Body of pancreas (tissue), 4 donors: ENCODE measurements at places on chromosomes 1 and 21.
A peak's percentile ranks its signal among the peaks of the same experiment; 100 is the strongest.

GRCh38 chr1:4175566-4176405 lies 275.7 kb upstream of the C1orf174 start:
- no peak for DNase-seq

DNA sequence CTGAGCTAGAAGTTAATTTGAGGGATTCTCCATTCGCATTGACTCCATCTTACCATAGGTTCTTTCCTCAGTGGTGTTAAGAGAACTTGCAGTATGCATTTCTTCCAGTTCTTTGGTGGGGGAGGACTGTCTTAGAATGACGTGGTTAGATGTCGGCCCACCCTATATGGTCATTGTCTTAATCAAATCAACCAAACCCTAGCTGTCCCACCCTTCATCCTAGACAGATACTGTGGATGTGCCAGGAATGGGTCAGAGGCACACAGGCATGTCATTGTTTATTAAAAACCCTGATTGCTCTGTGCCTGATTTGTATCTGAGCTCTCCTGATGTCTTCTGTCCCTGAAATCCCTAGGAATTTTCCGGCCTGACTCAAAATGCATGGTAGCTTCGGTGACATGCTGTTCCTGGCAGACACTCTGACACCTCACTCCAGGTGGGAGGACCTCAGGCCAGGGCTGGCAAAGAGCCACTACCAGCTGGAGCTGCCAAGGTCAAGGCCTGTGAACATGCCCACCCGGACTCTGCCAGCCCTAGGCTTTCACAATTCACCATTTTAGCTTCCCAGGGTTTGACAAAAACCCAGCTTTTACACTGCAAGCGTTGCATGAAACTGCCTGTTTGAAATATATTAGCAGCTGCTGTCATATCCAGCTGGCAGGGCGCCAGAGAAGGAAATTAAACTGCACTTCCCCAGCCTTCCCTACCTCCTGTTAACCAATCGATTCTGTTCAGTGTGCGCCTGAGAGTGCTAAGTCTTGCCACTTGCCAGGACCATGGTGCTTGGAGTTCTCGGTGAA lies 134.0 kb downstream of the FAM78B start:
- DNase-seq, result peak; percentile 75

DNA sequence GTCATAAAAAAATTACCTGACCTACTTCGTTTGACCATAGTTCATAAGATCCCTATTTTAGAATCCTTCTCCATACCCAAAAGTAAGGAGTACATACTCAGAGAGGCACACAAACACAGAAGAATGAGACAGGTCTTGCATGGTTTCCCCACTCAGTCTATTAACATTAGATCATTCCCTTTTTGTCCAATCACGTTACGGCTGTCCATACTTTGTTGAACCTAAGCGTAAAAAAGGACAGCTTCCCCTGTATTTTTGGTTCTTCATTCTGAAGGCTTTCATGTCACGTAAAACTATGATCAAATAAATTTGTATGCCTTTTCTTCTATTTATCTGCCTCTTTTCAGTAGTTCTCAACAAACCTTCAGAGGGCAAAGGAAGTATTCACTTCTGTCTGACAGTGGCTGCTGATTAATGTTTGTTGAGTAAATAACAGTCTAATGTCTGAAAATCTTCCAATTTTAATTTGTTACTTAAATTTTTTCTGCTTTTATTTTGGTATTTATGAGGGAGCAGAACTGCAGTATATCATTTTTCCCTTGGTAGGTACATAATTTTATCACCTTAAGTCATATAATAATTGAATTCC lies 16.4 kb downstream of the PKN2 start:
- no peak for DNase-seq

DNA sequence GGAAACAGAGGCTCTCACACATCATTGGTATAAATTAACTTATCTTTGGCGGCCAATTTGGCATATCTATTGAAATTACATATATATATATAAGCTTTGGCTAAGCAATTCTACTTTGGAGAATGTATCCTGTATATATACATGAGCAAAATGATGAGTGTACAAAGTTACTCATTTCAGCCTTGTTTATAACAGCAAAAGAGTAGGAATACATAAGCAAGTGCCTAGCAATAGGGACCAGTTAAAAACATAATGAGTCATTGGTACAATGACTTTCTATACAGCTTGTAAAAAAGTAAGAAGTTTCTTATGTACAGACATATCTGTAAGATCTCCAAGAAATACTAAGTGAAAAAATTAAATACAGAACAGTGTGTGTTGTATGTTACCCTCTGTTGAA lies 190.8 kb downstream of the LTN1 start:
- DNase-seq, result no peak

DNA sequence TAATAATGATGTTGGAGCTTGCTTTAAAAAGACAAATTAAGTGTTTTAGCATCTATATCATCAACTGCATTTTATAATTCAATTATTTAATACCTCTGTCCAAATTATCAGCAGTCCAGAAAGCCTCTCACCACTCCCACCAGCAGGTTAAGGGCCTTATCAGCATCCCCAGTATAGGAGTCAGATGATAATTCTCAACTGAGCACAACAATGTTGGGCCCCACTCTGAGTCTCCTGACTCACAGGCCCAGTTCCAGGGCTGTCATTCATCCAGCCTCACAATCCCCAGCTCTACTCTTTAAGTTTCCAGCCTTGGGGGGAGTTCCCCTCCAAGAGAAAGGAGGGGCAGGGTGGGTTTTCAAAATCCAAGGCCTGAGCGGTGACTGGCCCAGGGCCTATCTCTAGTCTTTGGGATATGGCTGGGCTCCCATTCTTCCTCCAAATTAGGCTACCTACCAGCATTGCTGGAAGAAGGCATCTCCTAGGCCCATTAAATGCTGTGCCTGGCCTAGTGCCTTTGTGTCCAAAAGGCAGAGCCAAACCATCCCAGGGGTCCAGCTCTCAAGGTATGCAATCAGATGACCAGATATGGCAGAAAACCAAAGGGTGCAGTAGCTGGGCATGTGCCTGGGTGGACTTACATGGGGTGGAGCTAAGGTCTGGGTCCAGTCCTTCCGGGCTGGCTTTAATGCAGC lies 134.1 kb downstream of the GLUL start:
- DNase-seq, result no peak

DNA sequence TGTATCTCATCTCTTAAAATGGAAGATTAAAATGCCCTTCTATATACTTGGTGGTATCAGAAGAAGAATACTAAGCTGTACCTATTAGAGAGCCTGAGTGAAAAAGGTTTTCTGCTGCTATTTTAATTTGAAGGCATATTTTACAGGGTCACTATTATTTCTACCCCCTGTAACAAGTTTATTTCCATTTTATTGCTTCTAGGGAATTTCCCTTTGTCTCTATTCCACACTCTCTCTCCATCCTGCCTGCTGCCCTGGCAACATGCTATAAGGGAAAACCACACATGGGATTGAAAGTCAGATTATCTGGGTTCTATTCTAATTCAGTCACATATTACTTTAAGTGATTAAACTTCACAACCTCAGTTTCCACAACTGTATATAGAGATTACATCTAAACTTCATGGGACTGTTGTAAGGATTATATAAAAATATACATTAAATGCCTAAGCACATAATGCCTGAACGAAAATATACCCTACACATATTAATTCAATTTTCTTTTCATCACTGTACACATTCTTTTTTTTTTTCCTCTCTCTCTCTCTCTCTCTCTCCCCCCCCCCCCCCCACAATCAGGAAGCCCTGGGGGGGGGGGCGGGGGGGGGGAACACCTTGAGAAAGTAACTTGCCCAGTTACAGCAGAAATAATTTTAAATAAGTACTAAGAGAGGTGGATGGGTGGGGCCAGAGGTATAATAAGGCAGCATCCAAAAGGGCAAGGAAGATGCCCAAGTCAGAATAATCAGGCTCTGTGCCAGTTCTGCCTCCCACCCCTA lies 51.5 kb downstream of the LUZP1 start:
- DNase-seq, result no peak

GRCh38 chr1:156812293-156812990 lies 4.2 kb downstream of the SH2D2A start:
- DNase-seq, result no peak

GRCh38 chr1:175597969-175598765 lies 145.2 kb downstream of the TNR start:
- no peak for DNase-seq

DNA sequence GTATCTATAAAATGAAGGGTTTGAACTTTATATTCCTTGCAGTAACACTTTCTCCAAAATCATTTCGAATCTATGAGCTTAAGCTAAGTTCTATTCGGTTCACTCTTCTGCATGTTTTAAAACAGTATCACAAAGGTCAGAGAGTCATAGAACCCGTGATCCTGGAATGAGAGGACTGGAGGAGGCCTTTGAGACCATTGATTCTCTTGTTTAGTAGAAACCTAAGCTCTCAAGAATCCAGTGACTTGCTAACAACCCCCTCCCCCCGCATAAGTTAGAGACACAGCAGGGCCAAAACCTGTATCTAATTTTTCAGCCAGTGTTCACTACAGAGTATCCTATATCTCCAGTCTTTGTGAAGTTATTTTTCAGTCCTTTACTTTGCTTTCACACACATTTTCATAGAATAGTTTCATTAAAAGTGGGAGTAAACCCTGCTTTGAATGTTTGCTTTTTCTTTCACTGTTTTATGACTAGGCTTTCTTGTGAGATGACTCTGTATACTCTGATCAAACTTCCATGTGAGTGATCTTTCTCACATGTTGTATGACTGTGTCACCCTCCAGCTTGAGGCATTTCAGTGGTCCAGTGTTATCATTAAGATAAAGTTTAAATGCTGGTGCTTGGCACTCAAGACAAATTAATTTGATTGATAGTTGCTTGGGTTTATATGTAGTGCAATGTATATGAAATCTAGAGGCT lies 275.4 kb upstream of the SGIP1 start:
- DNase-seq, result no peak

DNA sequence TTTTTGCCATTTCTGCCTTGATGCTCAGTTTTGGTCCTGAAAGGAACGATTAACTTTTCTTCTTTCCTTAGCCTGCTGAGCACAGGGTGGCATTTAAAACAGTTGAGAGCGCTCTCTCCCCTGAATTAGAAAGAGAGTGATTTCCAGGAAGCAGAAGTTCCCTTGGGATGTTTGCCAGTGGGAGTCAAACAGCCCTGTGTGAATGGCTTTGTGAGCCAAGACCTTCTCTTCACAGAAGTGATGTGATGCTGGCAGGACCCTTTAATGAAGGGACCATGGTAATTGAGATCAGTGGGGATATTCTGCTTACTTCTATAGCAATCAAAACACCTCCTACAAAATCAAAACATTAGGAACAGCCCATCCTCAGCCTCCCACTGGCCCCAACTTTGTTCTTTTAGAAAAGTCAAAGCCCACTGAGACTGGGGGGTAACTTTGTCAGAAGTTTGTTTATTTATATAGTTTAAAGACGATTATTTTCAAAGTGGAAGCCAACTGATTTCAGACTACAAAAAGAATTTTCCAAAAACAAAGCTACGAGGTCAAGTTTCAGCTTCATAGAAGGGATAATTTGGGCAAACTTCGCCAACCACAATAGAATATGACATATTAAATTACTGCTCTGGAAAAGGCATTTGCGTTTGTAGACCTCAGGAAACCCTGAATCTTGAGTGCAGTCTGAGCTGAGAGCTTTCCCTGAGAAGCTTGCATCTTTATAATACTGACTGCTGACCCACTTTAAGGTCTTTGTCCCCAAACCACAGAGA lies 122.7 kb downstream of the GABPA start:
- DNase-seq, result no peak

DNA sequence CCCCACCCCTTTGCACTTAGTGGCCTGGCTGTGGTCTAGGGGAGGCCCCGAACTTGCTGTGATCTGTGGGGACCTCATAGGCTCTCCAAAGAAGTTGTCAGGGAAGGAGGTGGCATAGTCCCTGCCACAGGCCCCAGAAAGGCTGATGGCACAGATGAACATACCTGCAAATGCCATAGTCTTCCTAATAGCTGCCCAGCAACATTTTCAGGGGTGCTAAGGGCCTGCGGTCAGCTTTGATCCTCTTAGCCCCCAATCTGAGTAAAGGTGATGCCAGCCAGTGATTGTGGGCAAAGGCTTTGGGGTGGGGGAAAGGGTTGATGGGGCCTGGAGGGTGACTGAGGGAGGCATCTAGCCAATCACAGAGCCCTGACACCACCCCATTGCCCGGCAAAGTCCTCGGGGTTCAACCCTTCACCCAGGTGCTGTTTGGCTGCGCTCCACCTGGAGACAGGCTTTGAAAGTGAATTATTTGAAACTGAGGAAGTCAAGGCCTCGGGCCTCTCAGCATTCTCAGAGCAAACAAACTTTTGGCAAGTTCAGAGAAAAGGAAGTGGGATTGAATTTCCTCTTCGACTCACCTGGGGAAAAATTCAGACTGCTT lies 35.8 kb downstream of the PAX7 start:
- DNase-seq, result no peak

DNA sequence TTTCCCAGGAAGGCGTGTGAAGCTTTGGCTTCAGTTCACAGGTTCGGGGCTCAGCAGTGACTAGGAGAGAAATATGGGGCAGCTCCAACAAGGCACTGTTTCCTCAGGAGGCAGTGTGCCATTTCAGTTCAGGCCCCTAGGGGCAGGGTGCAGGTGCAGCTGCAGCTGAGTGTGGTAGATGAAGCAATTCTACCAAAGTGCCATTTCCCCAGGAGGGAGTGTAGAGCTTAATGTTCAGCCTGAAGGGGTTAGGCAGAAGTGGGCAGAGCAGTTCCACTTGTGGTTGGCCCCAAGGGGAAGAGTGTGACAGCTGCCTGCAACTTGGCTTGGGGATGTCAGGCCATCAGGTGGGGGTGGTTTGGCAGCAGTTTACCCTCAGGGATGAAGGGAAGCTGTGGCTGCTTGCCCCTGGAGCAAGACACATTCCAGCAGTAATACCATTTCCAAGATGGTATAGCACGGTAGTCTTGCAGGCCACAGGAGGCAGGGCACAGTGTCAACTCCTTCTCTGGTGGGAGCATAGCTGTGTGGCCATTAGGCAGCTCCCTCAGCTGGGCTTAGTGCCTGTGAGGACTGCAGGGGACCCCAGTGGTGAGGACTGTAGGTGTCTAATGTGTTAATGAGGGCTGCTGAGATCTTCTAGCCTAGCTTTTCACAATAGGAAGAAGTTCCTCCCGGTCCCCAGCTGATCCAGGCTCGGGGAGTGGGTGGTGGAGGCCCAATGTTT lies 34.7 kb downstream of the RGSL1 start:
- no peak for DNase-seq

DNA sequence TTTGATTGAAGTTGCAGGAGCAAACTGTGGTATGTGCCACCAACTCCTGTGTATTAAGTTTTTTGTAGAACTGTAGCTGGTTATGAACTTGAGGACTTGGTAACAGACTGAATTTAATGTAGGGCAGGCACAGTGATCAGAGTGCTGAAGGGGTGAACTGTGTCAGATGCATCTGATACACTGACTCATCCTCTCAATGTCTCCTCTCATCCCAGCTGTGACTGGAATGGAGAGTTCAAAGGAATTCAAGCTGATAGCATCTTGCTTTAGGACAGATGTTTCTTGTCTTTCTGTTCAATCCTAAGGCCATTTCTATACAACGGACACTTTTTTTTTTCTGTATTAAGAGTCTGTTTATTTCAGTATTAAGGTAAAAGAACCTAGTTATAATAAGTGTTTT lies 25.0 kb upstream of the GBP1 start:
- no peak for DNase-seq

- DNase-seq, result no peak
Measured at GRCh38 chr1:97243973-97244560, 522.5 kb downstream of the PTBP2 start.

- no peak for DNase-seq
Measured at GRCh38 chr1:30184393-30185141, 538.8 kb downstream of the MATN1 start.
